OCI-LY7 (cell line): ENCODE measurements at places on chromosomes 2 and 18. TPM values are rescaled to one million over a fixed set of nuclear protein-coding genes. Genes with fewer than 3 reads are reported as not detected.

GRCh38 chr18:3457261-3457724, 7.3 kb downstream of the TGIF1 start:
- no peak for DNase-seq

DNA sequence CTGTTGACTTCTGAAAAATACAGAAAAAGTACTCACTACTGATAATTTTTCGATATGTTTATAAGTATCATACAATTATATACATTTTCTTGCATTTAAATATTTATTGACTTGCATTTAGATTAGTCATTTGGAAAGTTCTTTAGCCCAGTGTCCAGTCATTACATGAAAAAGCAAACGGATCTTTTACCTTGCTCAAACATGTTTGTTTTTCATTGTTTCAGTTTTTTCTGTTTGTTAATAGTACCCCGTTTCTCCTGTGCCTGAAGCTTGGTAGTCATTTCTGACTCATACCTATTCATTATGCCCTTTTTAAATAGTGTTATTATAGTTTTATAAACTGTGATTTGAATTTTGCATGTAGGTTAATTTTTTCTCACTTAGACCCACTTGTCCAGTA, 28.1 kb downstream of the CEP192 start:
- no peak for DNase-seq

- no peak for DNase-seq
Observed at GRCh38 chr2:132909427-132909826, 239.4 kb upstream of the LYPD1 start.

The CPLX4 gene
- total RNA-seq = not detected in 2 replicates

GRCh38 chr2:209688385-209688784, 83.2 kb upstream of the UNC80 start:
- no peak for DNase-seq

The SLC4A5 gene
- total RNA-seq = 3.4 and 7.0 TPM in 2 replicates

- DNase-seq = no peak
Observed at GRCh38 chr2:207704671-207705070, 6.8 kb upstream of the CCNYL1 start.

GRCh38 chr18:48002933-48003365, 72.5 kb upstream of the SMAD2 start:
- DNase-seq = no peak

- DNase-seq = no peak
Observed at GRCh38 chr2:10971888-10972260, 60.1 kb downstream of the KCNF1 start.

The HTR2B gene
- not detected in 2 replicates for total RNA-seq

GRCh38 chr2:226256709-226257376, 542.8 kb downstream of the IRS1 start:
- DNase-seq = no peak

The TRIP12 gene
- 175 and 185 TPM in 2 replicates for total RNA-seq

DNA sequence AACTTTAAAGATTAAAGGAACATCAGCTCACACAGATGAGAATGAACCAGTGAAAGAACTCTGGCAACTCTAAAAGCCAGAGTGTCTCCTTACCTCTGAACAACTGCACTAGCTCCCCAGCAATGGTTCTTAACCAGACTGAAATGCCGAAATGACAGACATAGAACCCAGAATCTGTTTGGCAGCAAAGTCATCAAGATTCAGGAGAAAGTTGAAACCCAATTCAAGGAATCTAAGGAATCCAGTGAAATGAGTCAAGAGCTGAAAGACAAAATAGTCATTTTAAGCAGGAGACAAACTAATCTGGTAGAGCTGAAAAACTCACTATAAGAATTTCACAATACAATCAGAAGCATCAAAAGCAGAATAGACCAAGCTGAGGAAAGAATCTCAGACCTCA, 72.0 kb downstream of the STRADB start:
- DNase-seq = no peak

The CNDP1 gene
- total RNA-seq = not detected in 2 replicates

DNA sequence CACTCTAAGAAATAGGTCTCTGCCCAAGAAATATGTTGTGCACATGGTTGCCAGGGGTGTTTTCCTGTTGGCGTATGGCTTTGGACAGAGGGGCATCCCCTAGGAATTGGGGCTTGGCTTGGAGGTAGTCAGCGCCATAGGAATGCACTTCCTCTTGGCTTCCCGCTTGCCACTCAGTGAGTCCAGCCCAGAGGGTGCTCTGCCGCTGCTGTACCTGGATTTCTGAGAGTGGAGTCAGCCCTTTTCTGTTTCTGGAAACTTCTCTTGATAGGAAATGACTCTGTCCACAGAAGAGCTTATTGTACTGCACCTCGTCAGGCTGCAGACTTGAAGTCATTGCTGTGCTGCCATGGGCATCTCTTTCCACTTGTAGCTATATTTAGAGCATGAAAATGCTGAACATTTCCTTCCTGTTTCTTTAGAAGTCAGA, 116.7 kb upstream of the MGAT5 start:
- DNase-seq = no peak

- no peak for DNase-seq
Observed at GRCh38 chr2:176242276-176242675, 27.0 kb upstream of the MTX2 start.

DNA sequence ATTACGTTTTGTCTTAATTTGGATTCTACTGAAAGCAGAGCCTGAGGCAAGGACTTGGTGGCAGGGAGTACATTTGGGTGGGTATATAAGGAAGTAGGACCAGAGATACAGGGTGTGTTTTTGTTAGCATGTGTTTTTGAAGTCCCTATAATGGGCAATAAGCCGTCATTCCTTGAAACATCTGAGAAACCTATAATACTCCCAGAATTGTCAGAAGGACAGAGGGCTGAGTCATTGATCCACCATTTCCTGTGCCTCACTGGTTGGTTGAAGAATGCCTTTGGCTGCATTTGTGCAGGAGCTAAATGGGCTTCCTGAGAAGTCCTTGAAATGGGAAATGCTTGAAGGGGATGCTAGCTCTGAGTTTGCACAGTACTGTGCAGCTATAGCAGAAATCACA, 281.8 kb upstream of the ZEB2 start:
- DNase-seq = no peak

The ALK gene
- total RNA-seq = not detected in 2 replicates

The MDH1B gene
- 0.19 and 0.37 TPM in 2 replicates for total RNA-seq

DNA sequence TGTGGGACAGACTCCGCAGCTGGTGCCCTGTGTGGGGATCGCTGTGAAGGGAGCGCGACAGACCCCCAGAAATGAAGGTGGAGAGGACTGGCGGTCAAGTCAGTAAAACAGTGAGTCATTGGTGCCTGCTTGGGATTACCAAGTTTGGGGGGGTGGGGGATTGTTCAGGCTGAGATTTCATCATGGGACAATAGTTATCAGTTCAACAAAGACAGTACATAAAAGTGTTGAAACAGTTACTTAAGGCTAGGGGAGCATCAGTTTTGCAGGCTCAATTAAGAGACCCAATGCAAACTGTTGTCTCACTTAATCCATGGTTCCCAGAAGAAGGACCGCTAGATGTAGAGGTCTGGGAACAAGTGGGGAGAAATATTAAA, 42.4 kb upstream of the PDK1 start:
- DNase-seq = no peak

DNA sequence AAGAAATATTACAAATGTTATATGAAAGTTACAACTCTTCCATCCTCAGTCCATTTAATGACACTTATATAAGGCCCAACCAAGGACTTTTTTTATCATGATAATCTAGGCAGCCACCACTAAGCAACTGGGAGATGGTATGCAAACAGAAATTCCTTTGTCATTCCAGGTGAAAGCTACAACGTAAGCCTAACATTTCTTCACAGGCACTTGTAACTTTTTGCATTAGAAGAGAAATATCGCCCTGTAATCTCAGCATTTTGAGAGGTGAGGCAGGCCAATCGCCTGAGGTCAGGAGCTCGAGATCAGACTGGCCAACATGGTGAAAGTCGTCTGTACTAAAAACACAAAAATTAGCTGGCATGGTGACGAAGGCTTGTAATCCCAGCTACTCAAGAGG, 581.2 kb upstream of the SLC8A1 start:
- no peak for DNase-seq

DNA sequence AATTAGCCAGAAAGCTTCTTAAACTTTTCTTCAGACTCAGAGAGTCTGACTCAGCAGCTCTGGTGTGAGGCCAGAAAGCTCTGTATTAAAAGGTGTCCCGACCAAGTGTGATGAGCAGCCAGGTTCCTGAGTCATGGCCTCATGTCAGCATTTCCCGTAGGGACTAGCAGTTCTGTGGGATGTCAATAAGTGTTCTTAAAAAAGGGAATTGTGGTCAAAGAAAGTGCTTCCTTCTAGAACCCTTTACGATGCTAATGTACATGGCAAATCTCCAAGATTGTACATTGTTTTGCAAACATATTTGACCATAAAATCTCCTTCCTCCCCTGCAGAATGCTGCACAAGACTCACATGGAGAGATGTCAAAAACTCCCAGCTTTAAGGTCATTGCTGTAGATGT, 80.1 kb downstream of the PLA2R1 start:
- DNase-seq = no peak

GRCh38 chr18:79599441-79599931, 80.1 kb upstream of the CTDP1 start:
- no peak for DNase-seq

GRCh38 chr2:99754210-99754609, 264.4 kb upstream of the REV1 start:
- no peak for DNase-seq

DNA sequence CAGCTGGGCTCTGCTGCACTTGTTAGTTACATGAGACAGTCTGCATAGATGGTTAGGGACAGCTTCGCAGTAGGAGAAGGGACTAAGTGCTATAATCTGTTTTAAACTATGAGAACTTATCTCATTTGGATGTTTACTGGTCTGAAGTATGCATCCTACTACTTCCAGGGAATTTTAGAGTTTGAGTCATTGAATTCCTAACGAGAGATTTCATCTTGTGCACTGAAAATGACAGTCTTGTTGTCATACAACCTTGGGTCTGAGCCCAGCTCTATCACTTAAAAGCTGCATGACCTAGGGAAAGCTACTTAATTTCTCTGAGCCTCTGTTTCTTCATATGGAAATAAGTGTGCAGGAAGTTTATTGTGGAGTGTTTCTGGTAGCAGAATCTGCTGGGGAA, 78.4 kb downstream of the TRIM43 start:
- no peak for DNase-seq

The PLGLB1 gene
- total RNA-seq = 3.6 and 3.9 TPM in 2 replicates

DNA sequence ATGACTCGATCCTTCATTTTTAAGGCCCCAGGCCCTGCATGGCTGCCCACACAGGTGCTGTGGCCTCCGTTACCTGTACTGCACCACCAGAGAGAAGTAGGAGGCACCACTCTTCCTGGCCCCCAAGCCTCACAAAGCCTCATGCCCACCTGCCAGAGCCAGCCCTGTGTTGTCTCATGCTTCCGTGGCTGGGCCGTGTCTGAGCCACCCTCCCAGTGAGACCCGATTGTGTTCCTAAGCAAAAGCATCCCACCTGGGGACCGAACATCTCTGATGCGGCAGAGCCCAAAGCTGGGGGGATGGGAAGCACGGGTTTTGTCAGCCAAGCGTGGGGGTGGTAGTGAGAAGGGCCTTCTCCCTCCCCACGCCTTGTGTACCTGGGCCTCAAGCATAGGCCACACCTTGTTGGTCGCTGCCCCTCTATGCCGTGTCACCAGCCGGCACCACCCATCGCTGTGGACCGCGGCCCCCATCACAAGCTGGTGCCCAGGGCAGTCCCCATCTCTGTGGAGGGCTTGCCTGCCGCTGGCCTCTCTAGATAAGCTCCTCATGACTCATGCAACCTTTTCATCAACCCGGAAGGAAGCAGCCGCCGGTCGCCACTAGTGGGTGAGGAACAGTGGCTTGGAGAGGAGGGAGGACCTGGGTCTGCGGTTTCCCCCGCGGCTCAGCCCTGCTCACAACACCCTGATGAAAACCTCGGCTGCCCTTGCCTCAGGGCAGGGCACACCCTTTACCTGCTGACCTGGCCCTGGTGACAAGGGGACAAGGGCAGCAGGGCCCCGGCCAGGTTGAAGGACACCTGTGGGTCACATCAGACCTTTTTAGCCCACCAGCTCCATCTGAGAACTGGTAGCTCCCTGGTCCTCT, 2.7 kb upstream of the RNPEPL1 start:
- peak; percentile 80 for DNase-seq

- no peak for DNase-seq
Observed at GRCh38 chr2:129301431-129301913, 678.0 kb upstream of the RAB6C start.

- DNase-seq = no peak
Observed at GRCh38 chr2:7570247-7570646, 653.0 kb downstream of the RNF144A start.

- no peak for DNase-seq
Observed at GRCh38 chr2:75200140-75201096, 1.1 kb upstream of the TACR1 start.

DNA sequence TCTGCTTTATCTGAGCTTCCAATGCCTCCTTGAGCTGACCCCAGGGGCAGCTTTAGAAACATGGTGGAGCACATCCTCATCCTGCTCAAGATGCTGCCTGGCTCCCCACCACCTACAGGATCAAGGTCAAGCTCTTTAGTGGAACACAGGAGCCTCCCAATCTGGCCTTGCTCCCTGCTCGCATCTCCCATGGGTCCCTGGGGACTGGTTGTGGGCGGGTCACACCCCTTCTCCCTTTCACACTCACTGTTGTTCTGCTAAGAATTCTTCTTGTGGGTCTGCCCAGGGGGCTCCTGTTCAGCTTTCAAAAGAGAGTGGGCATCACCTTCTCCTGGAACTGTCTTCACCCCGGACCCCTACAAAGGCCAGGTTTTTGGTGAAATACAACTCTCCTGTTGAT, 8.4 kb upstream of the NT5DC4 start:
- DNase-seq = no peak

The ANKRD53 gene
- not detected in 2 replicates for total RNA-seq

- DNase-seq = no peak
Observed at GRCh38 chr2:64608867-64609226, 44.9 kb downstream of the SERTAD2 start.

DNA sequence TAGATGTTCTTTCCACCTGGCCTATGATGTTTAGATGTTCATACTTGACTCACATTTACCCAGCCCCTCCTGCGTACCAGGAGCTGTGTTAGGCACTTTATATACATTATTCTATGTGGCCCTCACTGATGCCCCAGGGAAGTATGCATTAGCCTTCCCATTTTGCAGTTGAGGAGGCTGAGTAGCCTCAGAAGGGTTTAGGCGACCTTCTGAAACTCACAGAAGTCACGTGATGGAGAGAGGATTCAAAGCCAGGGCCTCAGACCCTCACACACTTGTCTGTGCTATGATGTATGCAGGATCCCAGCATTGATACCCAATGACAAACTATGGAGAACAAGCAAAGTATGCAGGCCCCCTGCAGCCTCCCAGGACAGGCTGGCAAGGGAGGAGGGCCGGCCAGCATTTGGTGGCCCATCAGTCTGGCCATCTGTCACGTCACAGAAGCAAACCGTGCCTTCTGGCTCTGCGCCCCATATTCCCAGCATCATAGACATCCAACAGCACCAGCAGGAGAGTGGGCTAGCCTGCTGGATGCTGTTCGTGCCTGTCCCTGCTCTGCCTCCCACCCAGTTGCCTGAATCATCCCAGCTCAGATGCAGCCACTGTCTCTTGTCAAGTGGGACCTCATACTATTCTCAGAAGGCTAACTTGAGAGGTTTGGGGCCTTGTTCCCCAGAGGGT, 33.6 kb downstream of the EHD3 start:
- no peak for DNase-seq

The PROKR1 gene
- not detected in 2 replicates for total RNA-seq
